NB4 (cell line): ENCODE measurements at places on chromosomes 11 and 22.

DNA sequence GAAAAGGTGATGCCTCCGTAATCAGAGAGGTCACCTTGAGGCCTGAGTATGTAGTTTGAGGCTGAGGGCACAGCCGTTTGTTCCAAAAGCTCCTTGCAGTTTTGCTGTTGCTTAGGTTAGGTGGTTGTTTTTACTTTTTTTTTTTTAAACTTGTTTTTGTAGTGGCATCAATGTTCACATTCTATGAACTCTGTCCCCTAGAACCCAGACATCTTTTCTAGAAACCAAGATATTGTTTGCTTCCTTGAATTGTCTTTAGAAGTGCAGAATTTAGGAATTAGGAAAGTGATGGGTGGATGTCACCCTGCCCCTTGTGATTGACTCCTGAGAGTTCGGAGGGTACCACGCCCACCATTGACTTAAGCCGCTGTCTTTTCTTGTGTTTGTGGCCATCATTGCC, 35.7 kb upstream of the ETS1 start:
- DNase-seq = no peak

DNA sequence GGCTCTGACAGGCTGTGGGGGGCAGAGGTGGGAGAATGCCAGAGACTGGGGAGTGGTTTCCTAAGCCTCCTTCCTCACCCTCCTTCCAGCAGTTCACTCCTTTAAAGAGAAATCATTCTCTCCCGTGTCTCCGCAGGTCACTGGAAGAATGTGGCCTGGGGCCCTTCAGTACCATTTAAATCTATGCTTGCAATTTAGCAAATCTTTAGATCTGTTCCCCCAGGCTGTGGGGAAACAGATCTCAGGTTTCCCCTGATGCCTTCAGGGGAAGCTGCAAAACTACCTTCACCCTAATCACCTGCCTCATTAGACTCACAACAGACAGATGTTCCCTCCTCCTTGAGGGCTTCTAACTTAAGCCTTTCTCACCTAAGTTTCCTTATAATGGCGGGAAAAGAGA, 55.3 kb downstream of the KIRREL3 start:
- no peak for DNase-seq

DNA sequence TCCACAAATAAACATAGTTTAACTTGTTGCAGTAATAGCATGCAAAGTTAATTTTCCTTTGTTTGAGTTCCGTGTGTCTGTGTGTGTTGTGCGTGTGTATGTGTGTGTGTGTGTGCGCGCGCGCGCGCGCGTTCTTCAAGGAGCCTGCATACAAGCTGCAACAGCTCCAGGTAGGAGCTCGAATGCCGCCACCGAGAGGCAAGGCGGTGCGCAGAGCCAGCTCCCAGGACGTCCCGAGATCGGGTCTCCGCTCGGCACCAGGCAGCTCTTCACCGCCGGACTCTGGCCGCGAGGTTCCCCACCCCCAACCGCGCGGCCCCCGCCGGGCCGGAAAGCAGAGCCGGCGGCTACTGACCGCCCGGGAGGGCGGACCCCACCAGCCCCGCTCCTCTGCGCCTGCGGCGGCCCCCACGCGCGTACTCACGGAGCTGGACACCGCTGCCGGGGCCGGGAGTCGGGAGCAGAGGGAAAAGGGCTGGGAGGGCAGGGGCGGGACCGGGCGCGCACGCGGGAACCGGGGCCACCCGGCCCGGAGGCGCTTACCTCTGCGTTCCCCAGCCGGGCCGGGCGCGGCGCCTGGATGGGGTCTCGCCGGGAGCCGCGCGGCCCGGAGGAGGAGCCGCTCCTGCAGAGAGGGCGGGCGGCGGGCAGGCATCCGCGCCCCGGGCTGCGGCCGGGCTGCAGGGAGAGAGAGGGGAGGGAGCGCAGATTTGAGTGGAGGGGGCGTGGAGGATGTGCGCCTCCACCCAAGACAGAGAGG, 40.4 kb upstream of the AKIP1 start:
- peak; percentile 47 for DNase-seq

GRCh38 chr11:2580061-2580421, 119.8 kb downstream of the KCNQ1OT1 start:
- no peak for DNase-seq

- no peak for DNase-seq
Measured at GRCh38 chr11:119734788-119735187, 5.8 kb upstream of the NECTIN1 start.

GRCh38 chr11:14638561-14638960, 5.0 kb upstream of the PDE3B start:
- DNase-seq = peak; percentile 84

DNA sequence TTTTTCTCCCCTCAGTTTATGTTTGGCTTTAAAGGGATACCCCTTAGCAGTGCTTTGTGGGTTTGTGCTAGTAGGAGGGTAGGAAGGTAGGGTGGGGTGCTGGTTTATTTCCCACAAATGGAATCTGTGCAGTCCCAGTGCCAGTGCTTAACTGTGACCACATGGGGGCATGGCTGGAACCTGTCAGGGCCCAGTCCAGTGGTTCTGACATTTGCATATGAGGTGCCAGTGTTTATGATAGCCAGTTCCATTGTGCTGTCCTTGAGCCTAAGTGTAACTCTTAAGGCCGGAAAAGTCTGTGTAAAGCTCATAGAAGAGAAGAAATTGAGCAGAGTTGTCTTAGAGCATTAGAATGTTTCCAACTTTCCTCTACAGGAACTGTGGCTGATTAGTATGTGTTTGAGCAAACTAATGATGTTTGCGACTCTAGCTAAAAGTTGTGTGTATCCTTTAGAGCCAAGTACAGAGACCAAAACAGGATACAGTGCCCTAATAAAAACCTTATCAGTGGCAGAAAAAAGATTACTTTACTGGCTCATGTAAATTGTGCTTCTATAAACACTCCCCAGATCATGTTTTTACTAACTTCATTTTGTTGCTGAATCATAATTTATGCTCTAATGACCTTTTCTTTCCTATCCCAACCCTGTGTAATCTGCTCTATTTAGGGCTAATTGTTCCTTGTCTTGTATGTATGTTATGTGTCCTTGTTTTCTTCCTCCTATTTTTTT, 38.1 kb downstream of the DIXDC1 start:
- peak; percentile 6 for DNase-seq

DNA sequence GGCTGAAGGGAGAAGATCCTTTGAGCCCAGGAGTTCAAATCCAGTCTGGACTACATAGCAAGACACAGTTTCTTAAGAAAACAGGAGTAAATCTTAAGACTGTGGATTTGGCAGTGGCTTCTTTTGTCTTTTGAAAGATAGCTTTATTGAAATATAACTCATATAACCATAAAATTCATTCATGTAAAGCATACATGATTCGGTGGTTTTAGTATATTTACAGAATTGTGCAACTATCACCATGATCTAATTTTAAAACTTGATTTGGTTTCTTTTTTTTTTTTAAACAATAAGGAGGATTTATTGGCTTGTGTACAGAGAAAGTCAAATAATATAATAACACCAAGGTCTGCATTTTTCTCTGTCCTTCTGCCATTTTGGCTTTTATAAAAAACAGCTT, 23.1 kb upstream of the PSMA1 start:
- DNase-seq = no peak

DNA sequence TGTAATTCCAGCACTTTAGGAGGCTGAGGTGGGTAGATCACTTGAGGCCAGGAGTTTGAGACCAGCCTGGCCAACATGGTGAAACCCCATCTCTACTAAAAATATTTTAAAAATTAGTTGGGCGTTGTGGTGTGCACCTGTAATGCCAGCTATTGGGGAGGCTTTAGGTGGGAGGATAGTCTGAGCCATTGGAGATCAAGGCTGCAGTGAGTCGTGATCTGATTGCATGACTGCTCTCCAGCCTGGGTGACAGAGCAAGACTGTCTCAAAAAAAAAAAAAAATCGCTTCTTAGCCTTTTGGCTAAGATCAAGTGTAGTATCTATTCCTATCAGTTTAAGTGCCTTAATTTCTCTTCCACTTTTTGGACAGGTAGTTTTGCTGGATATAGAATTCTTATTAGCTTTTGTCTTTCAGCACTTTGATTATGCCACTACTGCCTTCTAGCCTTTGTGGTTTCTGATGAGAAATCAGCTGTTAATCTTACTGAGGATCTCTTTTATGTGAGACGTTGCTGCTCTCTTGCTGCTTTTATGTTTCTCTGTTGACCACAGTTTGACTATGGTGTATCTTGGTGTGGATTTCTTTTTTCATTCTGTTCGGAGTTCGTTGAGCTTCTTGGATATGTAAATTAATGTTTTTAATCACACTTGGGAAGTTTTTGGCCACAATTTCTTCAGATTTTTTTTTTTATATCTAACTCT, 24.7 kb downstream of the CHEK1 start:
- DNase-seq = no peak

DNA sequence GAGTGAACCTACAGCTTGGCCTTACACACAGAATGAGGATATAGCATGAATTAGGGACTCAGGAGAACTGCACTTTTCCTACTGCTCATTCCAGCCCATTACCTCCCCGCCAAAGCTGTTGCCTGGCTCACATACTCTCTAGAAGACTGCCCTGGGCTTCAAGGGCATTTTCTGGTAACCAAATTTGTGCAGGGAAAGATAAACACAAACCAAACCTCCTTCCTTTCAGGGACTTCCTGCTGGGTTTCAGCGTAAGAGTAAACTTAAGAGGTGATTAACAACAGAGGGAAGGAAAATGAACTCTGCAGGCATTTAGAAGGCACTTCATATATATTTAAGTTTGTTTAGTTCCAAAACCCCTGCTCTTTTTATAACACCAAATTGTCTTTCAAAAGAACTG, 194.9 kb downstream of the SWAP70 start:
- peak; percentile 38 for DNase-seq

GRCh38 chr11:79330651-79331050, 110.2 kb downstream of the TENM4 start:
- DNase-seq = no peak
